ENCODE measurements at places on chromosomes 12 and 14. TPM values are rescaled to one million over a fixed set of nuclear protein-coding genes. Genes with fewer than 3 reads are reported as not detected.

TMEM132C gene
- total RNA-seq = not detected

GARIN6 gene
- total RNA-seq = not detected

DNA sequence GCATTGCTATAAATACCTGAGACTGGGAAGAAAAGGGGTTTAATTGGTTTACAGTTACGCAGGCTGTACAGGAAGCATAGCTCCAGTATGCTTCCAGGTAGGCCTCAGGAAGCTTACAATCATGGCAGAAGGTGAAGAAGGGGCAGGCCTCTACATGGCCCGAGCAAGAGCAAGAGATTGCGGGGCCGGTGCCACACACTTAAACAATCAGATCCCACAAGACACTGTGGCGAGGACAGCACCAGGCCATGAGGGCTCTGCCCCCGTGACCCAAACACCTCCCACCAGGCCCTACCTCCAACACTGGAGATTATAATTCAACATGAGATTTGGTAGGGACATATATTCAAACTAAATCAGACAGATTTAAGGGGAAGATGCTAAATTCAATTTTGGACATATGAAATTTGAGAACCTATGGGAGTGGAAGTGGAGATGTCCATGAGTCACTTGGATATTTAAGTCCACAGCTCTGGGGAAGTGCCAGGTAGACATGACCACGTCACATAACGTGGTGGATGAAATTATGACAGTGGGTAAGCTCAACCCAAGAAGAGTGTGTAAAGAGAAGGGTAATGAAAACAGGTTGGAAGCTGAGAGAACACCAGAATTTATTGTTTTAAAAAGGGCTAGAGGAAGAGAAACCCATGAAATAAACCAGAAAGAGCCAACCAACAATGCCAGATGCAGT lies 1.5 kb upstream of the LTA4H start:
- peak; percentile 87 for DNase-seq
- H3K36me3 ChIP-seq = peaks cover 4% of the 10 kb centered on the region
- no peak overlapping the region for H3K4me3 ChIP-seq
- 0 out of 2 replicates have a peak, but pooled peaks cover 3% of the 10 kb centered on the region for H3K27me3 ChIP-seq
- H3K4me1 ChIP-seq = peaks cover 13% of the 10 kb centered on the region

- peak; percentile 88 for DNase-seq
- H3K27ac ChIP-seq = no peak overlapping the region
- no peaks in the 10 kb centered on the region for H3K27me3 ChIP-seq
- no peak overlapping the region for H3K4me3 ChIP-seq
- no peaks in the 10 kb centered on the region for H3K4me1 ChIP-seq
These were observed 58.6 kb downstream of the R3HDM2 start for GRCh38 chr12:57372233-57372632.

All from SJSA1 (cell line).